ENCODE measurements at places on chromosomes 16 and 17. TPM values are rescaled to one million over a fixed set of nuclear protein-coding genes. Genes with fewer than 3 reads are reported as not detected.

DNA sequence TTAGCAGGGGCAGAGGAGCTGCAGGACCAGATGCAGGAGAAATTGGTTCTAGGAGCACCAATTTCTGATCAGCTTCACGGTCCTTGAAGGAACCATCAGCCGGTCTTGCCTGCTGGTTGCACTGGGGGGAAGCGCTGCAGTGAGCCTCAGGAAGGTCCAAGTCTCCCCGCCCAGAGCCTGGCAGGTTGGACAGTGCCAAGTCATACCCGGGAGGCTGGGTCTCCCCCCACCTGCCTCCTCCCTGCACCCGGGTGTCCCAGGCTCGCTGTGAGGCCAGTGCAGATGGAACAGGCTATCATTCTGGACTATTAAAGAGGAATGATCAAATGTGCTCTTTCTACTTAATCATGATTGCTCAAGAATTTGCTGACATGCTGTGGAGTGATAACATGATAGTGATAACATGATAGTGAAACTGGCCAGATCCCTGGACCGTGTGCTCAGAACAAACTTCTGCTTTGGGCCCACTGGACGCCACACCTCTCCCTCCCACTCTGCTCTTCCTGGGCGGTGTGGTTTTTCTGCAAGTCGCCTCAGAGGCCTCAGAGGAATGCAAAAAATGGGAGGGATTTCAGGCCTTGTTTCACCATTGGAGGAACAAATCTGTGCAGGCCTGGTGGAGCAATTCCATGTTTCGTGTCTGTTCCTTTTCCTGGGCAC is 236.0 kb downstream of the IRF8 start:
- DNase-seq = no peak

- DNase-seq = no peak
These were observed 4.2 kb upstream of the NUDT16L1 start for GRCh38 chr16:4689091-4689671.

- DNase-seq = no peak
These were observed 130.2 kb upstream of the CHMP6 start for GRCh38 chr17:80861418-80861815.

- no peak for DNase-seq
These were observed 921.4 kb upstream of the EEF2KMT start for GRCh38 chr16:6018848-6019489.

DNA sequence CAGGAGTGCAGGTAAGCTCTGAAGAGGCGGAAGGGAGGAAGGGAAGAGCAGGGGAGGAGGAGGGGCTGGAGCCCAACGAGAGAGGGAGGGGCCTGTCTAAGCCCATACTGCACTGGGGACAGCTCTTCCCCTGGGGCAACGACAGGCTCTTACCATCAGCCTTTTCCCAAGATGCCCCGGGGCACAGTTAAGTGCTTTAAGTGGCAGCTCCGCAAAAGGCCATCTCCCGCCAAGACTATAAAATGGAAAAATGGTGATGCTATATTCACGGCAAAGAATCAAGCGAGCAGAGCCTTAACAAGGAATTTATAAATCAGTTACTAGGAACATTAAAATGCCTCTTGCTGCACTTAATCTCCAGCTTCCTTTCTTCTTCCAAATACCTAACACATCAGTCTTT is 110.2 kb upstream of the NLRP1 start:
- no peak for DNase-seq

DNA sequence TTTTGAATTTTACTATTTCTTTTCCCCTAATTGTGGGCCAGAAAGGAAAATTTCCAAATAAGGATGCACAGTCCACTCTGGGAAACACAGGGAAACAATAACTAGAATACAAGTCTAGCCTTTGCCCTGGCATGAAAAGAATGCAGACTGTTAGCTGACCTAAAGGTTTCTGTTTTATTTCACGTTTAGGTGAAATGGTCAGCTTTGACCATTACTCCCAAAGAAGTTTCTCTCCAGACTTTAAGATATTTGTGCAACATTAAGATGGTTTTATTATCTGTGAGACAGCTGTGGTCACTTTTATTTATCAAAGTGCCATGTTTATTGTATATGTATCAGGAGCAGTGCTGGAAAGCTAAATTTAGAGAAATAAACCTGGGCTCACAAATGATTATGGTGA is 163.9 kb downstream of the SPECC1 start:
- DNase-seq = no peak

- no peak for DNase-seq
These were observed 14.7 kb downstream of the RNF43 start for GRCh38 chr17:58402679-58403078.

GRCh38 chr17:80631142-80632045 is 86.8 kb downstream of the RPTOR start:
- no peak for DNase-seq

- DNase-seq = peak; percentile 82
These were observed 73.6 kb downstream of the WIPI1 start for GRCh38 chr17:68383443-68384321.

DNA sequence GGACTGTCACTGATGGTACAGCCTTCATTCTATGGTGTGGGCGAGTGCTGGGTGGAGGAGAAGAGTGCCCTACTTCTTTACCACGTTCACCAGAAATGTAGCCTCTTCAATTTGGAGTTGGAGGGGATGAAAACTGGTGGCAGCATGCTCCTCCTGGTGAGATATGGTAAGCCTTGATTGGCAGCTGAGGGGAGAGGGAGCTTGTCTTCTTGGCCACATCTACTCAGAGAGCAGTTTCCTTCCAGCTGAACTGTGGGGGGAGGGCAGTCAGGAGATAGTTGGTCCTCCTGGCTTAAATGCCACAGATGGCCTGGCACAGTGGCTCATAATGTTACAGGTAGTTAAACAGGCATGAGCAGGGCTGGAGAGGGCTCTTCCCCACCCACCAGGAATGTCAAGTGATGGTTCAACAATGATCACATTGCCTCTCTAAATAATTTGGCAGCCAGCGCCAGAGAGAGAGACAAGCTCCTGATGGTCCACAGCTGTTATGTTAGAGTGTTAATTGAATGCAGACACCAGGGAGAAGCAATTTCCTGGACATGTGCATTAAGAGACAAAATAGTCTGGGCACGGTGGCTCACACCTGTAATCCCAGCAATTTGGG is 9.0 kb upstream of the MAPK3 start:
- no peak for DNase-seq

DNA sequence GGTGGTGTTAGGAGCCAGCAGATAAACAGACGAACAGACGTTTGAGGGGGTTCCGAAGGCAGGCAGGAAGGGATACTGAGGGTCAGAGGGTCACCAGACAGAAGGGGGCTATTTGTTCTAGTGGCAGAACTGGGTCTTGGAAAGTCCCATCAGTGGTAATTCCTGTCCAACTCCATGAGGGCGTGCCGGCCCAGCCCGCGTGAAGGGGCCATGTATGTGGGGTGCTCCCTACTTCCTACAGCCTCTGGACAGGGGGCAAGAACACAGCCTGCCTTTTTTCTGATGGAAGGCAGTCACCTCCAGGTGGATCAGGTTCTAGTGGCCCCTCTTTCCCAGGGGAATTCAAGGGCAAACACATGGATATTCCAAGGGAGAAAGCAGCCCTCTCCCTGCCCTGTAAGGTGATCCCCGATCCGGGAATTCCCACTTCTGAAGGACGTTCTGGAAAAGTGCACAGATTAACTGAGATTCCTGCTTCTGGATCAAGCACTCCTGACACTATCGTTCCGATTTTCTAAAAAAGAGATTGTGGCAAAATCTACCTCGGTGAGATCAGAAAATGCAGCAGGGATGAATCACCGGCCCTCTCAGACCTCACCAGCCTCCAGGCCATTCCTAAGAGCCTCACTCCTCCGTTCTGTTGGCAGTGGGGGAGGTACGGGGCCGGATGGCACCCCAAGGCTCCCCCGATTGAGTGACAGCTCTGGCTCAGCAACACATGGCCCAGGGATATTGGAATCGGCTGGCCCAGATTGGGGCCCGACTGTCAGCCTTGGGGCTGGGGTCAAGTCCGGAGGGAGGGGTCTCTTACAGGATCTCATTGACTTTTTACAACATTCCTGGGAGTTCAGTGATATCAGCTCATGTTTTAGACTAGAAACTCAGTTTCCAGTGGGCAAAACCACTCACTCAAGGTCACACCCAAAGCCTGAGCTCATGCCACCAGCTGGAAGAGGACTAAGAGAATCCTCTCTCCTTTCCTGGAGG is 12.4 kb downstream of the STX1B start:
- no peak for DNase-seq

DNA sequence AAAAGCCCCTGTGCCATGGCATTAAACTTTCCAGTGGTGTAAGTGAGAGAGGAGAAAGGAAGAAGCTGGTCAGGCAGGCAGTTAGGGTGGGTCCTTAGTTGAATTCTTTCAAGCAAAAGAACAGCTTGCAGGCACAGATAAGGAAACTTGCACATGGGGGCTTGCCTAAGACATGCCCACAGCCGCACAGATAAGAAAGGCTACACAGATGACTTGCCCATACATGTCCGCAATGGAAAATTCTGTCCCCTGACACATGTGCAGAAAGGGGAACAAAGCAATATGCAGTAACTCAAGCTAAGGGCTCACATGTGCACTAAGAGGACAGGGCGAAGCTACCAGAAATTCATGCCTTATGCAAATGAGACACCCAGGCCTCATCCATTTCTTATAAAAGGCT is 69.9 kb downstream of the GSG1L start:
- no peak for DNase-seq

DNA sequence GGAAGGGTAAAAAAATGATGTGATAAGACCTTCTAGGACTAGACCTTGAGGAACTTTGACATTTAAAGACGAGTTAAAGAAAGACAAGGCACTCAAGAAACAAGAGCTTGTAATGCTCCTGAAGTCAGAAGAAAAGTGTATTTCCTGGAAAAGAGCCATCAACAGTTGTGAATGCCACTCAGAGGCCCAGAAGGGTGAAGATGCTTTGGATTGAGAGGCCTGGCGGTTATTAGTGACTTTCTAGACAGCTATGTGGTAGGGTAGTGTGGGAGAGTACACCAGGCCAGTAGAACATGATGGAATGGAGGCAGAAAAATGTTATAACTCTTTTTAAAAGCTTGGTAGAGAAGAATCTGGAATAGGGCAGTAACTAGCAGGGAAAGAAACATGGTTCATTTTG is 34.1 kb upstream of the ANKFN1 start:
- no peak for DNase-seq

- DNase-seq = no peak
These were observed 3.9 kb downstream of the CTRB2 start for GRCh38 chr16:75203096-75203495.

DNA sequence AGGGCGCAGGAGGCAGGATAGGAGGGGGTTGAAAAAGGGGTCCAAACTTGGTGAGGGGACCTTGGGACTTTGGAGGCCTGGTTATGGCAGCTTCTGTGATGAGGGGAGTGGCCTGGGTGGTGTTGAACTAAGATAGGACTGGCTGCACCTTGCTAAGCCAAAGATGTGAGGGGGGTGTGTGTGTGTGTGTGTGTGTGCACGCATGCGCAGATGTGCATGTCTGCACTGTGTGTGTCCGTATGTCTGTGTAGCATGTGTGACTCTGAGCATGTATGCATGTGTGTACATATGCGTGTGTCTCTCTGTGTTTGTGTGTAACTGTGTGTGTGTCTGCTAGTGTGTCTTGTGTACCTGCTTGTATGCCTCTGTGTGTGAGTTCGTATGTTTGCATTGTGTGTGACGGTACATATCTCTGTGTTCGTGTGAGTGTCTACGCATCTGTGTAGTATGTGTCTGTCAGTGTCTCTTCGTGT is 4.1 kb downstream of the SLC16A5 start:
- no peak for DNase-seq

GRCh38 chr16:67803894-67804293 is 2.5 kb downstream of the RANBP10 start:
- no peak for DNase-seq

- DNase-seq = no peak
These were observed 81.6 kb downstream of the DNAH17 start for GRCh38 chr17:78495634-78496033.

- no peak for DNase-seq
These were observed 34.7 kb upstream of the AKAP1 start for GRCh38 chr17:57050306-57050705.

GRCh38 chr17:45702666-45703266 is 81.4 kb upstream of the CRHR1 start:
- DNase-seq = peak; percentile 29

GRCh38 chr16:83906683-83907082 is 7.8 kb downstream of the MLYCD start:
- no peak for DNase-seq

DNA sequence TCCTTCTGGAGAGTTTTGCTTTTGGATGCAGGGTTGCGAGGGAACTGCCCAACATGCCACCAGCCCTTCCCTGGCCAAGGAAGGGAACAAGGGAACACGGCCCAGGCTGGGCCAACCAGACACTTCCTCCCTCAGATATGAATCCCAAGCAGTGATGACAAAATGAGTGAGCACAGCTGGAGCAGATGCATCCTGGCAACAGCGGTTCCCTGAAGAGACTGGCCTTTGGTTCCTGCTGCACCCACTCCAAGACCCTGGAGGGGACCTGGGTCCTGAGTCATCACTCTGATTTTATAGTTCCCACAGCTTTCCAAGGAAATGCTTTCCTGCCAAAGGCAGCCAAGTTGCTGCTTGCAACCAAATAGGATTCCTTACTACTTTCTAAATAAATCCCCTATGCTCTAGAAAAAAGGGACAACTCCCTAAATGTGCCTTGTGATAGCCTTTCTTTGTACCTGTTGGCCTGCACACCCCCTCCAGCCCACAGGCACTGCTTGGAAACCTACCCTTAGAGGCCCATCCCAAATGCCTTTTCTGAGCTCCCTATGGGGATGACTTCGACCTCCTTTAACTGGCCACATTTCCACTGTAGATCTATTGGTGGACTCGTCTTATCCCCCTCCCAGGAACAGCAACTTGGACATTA is 5.3 kb downstream of the ST3GAL2 start:
- peak; percentile 89 for DNase-seq

DNA sequence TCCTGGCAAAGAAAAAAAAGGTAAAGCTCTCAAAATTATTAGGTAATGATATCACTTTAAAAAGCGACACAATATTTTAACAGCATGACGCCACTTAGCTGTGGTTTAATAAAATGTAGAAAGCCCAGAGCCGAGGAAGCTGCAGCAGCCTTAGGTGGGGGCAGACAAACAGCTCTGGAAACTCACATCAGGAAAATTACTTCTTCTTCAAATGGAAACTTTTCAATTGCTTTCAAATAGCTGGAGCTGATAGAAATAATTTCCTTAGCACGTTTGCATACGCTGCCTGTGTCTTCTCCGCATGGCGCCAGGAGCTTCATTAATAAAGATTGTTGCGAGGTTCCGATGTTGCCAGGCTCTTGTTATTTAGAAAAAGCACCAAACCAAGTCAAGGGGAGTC is 835.3 kb upstream of the EEF2KMT start:
- DNase-seq = no peak

- peak; percentile 87 for DNase-seq
These were observed 341.7 kb downstream of the C16orf95 start for GRCh38 chr16:86975445-86975844.

Gene RASL10B
- 0.29 TPM for polyA plus RNA-seq

Gene TXNDC17
- polyA plus RNA-seq = 297 TPM

Gene METTL26
- polyA plus RNA-seq = 215 TPM

Gene MT1A
- 6.5 TPM for polyA plus RNA-seq

Gene MAP3K14
- 5.4 TPM for polyA plus RNA-seq

Gene CIITA
- polyA plus RNA-seq = not detected
